ENCODE measurements at places on chromosomes 11 and 22.
A peak's percentile ranks its signal among the peaks of the same experiment; 100 is the strongest.

GRCh38 chr11:58301576-58301975, 33.5 kb upstream of the OR10W1 start:
- peak; percentile 57 for DNase-seq

DNA sequence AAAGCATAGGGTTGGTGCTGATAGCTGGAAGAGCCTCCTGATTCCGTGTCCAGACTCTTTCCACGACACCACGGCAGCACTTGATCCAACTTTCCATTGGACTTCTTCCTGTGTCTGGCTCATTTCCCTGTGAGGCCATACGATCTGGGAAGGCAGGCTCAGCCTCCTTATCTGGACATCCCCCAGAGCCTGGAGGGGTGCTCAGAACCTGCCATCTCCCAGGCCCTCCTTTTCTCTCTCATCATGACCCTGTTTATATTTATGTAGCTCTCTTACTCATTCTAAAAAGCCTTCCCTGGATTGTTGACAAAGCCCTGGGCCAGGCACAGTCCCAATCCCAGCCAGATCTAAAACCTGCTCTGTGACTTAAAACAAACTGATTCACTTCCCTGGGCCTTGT, 7.8 kb upstream of the BCL9L start:
- no peak for DNase-seq

DNA sequence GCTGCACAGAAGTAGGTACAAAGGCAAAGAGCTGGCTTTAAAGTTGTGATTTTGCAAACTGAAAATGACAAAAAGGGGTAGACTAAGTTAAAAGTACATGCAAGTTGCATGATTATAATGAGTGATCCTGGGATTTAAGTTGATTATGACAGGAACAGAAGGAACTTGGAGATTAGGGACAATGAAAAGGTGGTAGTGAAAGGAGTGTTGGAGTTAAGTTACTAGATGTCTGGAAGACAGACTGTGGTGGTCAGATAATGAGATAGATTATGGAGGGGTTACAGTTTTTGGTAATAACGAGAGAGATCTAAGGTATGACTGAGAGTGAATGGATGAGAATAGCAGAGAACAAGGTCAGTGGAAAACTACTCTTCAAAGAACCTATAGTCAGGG, 7.7 kb upstream of the TMEM9B start:
- no peak for DNase-seq

DNA sequence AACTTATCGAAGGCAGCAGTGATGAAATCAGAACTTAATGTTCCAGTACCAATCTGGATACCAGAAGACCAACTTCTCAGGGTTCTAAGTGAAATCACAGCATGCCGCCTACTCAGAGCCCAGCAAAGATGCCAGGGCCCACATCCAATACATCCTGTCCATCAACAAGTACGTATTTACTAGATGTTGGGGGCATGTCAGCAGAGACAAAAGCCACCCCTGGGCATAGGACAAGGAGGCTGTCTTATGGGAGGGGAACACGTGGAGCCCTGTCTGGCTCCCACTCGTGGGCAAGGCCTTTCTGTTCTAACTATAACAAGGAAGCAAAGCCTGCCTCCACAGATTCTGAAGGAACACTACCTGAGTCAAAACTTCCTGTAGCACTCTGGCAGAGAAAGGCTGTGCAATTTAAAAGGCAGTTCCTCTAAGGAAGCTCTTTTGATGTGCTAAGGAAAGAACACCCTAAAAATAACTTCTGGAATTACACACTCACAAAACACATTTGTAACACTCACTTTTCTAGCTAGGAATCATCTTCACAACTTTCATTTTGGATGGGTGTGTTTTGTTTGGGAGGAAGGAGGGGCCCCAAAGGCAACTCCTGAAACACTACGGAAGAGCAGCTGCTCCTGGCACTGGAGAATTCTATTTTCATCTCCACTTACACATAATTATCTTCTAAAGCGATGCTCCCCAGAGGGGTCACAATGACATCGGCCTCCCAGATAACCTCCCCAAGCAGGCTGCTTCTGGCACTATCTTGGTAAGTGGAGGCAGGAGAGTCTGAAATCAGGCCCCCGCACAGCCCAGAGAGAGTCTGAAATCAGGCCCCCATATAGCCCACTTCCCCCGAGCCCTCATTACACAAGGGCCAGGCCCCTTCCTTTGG, 14.2 kb downstream of the SMCO4 start:
- no peak for DNase-seq

DNA sequence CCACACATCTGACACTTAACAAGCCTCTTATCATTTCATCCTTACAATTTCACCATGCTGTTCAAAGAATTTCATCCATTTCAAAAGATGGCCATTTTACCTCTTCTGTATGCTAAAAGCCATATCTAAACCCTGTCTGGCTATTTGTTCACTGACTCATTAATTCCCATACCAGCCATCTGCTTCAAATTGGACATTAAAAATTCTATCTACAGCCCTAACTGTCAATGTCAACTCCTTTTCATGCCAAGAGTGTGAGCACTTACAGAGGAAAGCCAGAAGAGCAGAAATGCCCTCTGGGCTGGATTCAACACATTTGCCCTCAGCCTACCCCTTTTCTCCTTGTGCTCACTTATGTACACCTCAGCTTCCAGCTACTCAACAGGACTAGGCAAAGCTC, 59.2 kb downstream of the SYTL2 start:
- no peak for DNase-seq

Measured in kidney tubule cell (primary cell).